Hepatocyte (in vitro differentiated cells): ENCODE measurements at places on chromosomes 1 and 21. TPM values are rescaled to one million over a fixed set of nuclear protein-coding genes. Genes with fewer than 3 reads are reported as not detected.
A peak's percentile ranks its signal among the peaks of the same experiment; 100 is the strongest.

- DNase-seq, result no peak
These were observed 38.3 kb upstream of the NRDC start for GRCh38 chr1:51916587-51917405.

GRCh38 chr1:113178106-113178505, 105.1 kb downstream of the LRIG2 start:
- no peak for DNase-seq

- DNase-seq, result no peak
These were observed 17.9 kb upstream of the THEM5 start for GRCh38 chr1:151871284-151872030.

GRCh38 chr1:147046189-147046862, 108.2 kb downstream of the NBPF12 start:
- no peak for DNase-seq

- no peak for DNase-seq
These were observed 10.4 kb upstream of the HOOK1 start for GRCh38 chr1:59804301-59804700.

GRCh38 chr1:156887734-156888133, 5.8 kb upstream of the PEAR1 start:
- no peak for DNase-seq

GRCh38 chr1:218828125-218828650, 345.5 kb upstream of the LYPLAL1 start:
- no peak for DNase-seq

- no peak for DNase-seq
These were observed 35.4 kb downstream of the CENPF start for GRCh38 chr1:214638459-214638807.

GRCh38 chr1:206907304-206907991, 10.2 kb downstream of the IL24 start:
- DNase-seq, result peak; percentile 35

GRCh38 chr1:154493276-154493675, 8.7 kb upstream of the TDRD10 start:
- DNase-seq, result no peak

GRCh38 chr1:37338658-37339057, 135.7 kb upstream of the ZC3H12A start:
- DNase-seq, result no peak

GRCh38 chr1:183090391-183091006, 67.3 kb downstream of the LAMC1 start:
- DNase-seq, result no peak

GRCh38 chr1:40794974-40795715, 11.6 kb downstream of the KCNQ4 start:
- DNase-seq, result no peak

DNA sequence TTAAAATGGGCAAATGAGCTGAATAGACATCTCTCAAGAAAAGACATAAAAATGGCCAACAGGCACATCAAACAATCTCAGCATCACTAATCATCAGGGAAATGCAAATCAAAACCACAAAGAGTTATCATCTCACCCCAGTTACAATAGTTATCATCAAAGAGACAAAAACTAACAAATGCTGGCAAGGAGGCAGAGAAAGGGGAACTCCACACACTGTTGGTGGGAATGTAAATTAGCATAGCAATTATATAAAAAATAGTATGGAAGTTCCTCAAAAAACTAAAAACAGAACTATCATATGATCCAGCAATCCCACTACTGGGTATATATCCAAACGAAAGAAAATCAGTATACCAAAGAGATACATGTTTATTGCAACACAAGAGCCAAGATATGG, 68.7 kb downstream of the DENND1B start:
- DNase-seq, result no peak

GRCh38 chr1:177283380-177283779, 112.6 kb downstream of the BRINP2 start:
- DNase-seq, result no peak

DNA sequence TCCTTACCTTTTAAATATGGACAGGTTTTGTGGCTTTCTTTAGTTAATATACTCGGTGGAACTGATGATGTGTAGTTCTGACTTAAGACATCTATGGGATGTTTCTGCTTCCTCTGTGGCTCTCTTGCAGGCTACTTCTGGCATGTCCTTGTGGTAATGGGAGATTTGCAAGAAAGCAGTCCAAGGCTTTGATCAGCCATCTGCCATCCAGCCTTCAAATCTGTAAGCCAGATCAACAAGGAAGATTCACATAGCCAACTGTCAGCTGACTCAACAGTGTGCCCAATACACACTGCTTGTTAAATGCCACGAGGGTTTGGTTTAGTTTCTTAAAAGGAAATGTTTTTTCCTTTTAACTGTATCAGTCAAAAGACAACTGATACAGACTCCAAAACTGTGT, 722.2 kb upstream of the CHRM3 start:
- DNase-seq, result no peak

GRCh38 chr1:99674115-99675064, 28.5 kb downstream of the PALMD start:
- DNase-seq, result no peak

- no peak for DNase-seq
These were observed 340.2 kb upstream of the ADAMTS5 start for GRCh38 chr21:27306791-27307775.

- DNase-seq, result peak; percentile 85
These were observed 16.6 kb downstream of the RHBG start for GRCh38 chr1:156385534-156386031.

GRCh38 chr1:65911679-65912078, 119.0 kb downstream of the PDE4B start:
- DNase-seq, result no peak

GRCh38 chr1:208211921-208212843, 32.0 kb downstream of the PLXNA2 start:
- no peak for DNase-seq

- DNase-seq, result peak; percentile 58
These were observed 94.1 kb downstream of the CLDN17 start for GRCh38 chr21:30072496-30072895.

DNA sequence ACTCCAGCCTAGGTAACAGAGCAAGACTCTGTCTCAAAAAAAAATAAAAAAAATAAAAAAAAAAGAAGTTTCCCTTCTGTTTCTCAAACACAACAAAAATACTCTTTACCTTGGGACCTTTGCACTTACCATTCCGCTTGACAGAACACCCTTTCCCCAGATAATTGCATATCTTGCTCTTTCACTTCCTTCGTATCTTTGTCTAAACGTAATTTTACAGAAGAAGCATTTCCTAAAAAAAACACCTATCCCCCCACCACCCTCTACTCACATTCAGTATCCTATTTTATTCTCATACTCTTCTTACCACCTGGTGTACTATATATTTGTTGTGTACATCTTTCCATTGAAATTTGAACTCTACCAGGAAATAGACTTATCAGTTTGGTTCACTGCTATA, 32.7 kb downstream of the ASH1L start:
- no peak for DNase-seq

- no peak for DNase-seq
These were observed 20.8 kb downstream of the UROD start for GRCh38 chr1:45032837-45033236.

- DNase-seq, result no peak
These were observed 49.9 kb downstream of the TMEM53 start for GRCh38 chr1:44624268-44624901.

DNA sequence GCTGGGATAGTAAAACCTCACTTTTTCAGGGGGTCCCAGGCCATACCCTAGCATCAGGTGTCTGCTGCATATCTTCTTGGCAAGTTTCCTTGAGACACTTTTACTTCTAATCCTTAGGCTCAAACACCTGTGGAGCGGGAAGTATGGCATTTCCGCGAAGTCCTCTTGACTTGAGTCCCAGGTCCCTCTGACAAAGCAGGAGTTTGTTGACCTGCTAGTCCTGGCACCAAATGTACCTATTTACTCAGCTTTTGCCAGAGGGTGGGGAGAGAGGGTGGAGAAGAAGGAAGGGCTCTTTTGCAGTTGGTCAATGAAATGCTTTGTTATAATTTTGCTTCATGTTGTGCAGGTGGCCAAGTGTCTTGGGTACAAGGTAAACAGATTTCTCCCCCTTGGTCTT, 59.7 kb downstream of the CLIC6 start:
- no peak for DNase-seq

The CFAP107 gene
- total RNA-seq, result not detected in 2 replicates

The PTPN22 gene
- total RNA-seq, result 0.17 TPM in 1 of 2 replicates, not detected in the other

The NBPF20 gene
- 3.4 and 4.0 TPM in 2 replicates for total RNA-seq

The FGR gene
- 0.28 and 0.73 TPM in 2 replicates for total RNA-seq

The TP73 gene
- 0.16 and 0.47 TPM in 2 replicates for total RNA-seq

The HCN3 gene
- 1.5 and 4.3 TPM in 2 replicates for total RNA-seq

The CASZ1 gene
- total RNA-seq, result 3.6 and 6.5 TPM in 2 replicates

The OPN3 gene
- 39.6 and 40.0 TPM in 2 replicates for total RNA-seq

The TTC39A gene
- total RNA-seq, result 35.1 and 40.0 TPM in 2 replicates

The KIRREL1 gene
- 33.5 and 47.1 TPM in 2 replicates for total RNA-seq

The HSD3B2 gene
- total RNA-seq, result 3.4 and 7.3 TPM in 2 replicates

The CLCNKB gene
- total RNA-seq, result 0.47 and 1.0 TPM in 2 replicates

The BCAN gene
- 0.03 and 0.84 TPM in 2 replicates for total RNA-seq
